ENCODE measurements at places on chromosomes 2 and 18.
A peak's percentile ranks its signal among the peaks of the same experiment; 100 is the strongest.

- no peak for DNase-seq
Observed at GRCh38 chr2:85790499-85791188, 36.9 kb downstream of the ATOH8 start.

DNA sequence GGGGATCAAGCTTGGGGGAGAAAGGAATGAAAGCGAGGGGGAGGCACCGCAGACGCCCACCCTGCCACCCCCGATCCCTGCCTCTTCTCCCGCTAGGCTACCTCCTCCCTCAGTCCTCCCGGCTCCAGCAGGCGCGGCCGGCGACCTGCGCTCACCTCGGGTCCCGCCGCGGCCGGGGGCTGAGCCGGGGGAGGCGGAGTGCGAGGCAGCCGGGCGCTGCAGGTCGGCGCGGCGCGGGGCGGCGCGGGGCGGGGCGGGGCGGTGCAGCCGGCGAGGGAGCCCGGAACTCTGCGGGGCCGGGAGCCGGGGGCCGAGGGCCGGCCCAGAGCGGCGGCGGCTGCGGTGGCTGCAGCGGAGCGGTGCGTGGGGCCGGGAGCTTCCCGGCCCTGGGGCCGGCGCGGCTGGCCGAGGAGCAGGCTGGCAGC is 477 bp downstream of the ACVR1 start:
- peak; percentile 71 for DNase-seq

DNA sequence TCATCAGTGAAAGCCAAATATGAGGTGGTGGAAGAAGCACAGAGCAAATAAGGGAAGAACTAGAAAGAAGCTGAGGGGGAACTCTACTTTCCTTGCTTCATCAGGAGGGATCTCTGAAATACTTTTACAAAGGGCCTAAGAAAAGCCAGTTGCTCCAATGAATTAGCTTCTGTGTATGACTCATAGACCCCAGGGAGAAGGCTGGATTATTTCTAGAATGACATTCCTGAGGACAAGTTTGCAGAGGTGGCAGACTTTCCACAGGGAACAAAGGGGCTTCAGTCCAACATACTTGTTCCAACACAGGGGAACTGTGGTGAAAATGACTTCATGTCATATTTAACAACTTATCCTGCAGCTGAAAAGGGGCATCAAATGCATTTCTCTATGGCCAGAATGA is 29.0 kb downstream of the DOK1 start:
- no peak for DNase-seq

DNA sequence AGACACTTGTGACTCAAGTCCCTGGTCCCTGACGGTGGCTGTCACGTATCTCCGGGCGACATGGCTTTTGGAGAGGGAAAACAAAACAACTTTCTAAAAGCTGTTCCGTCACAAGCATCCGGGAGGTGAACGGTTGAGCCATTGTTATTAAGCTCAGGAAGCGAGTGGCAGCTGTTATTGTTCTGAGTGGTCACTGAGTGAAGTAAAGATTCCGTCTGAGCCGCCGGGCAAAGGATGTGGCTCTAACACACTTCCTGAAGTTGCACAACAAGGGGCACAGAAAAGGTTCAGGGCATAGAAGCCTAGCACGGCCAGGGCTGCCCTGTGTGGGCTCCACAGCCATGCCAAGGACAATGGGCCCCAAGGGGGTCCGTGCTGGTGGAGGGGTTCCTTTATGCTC is 24.3 kb downstream of the INPP5D start:
- peak; percentile 67 for DNase-seq

DNA sequence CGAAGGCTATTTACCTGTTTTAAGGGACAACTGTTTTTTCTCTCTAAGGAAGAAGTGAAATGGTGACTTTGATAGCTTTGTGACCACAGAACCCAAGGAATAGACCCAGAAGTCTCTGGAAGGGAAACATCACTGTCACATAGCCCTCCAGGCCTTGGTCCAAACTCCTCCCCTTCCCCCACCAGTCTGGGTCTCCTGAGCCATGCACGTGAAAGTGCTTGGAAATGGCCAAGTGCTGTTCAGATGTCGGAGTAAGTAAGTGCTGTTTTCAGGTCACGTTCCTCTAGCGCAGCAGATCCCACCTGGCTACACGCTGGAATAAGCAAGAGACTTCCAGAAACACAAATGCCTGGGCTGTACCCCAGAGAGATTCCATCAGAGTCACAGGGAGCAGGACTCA is 73.0 kb upstream of the AFF3 start:
- DNase-seq = no peak

Measured in transverse colon (tissue), 4 donors.